ENCODE measurements at places on chromosomes 12 and 14. TPM values are rescaled to one million over a fixed set of nuclear protein-coding genes. Genes with fewer than 3 reads are reported as not detected.

The TAS2R8 gene
- polyA plus RNA-seq: not detected

The NOPCHAP1 gene
- 6.1 TPM for polyA plus RNA-seq

The KICS2 gene
- 3.3 TPM for polyA plus RNA-seq

The LETMD1 gene
- polyA plus RNA-seq: 57.1 TPM

The TAS2R14 gene
- polyA plus RNA-seq: 1.3 TPM

The A2M gene
- 171 TPM for polyA plus RNA-seq

The HOXC9 gene
- 1.2 TPM for polyA plus RNA-seq

The CD163 gene
- not detected for polyA plus RNA-seq

The CMA1 gene
- polyA plus RNA-seq: not detected

The ALKBH2 gene
- 23.3 TPM for polyA plus RNA-seq

DNA sequence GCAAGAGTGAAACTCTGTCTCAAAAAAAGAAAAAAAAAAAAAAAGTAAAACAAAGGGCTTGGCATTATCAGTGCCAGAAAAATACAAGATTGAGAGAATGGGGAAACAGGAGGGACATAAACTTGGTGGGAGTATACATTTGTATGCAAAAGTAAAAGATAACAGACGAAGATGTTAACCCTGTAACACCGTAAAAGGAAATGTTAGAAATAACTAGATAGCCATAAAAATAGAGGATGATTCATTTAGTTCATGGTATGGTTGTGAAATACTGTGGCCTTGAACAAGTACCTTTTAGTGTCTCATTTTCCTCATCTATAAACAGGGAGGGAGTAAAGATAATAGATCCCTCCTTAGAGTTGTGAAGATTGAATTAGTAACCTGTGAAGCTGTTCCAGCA, 33.3 kb downstream of the ATP2A2 start:
- peak; percentile 44 for DNase-seq

DNA sequence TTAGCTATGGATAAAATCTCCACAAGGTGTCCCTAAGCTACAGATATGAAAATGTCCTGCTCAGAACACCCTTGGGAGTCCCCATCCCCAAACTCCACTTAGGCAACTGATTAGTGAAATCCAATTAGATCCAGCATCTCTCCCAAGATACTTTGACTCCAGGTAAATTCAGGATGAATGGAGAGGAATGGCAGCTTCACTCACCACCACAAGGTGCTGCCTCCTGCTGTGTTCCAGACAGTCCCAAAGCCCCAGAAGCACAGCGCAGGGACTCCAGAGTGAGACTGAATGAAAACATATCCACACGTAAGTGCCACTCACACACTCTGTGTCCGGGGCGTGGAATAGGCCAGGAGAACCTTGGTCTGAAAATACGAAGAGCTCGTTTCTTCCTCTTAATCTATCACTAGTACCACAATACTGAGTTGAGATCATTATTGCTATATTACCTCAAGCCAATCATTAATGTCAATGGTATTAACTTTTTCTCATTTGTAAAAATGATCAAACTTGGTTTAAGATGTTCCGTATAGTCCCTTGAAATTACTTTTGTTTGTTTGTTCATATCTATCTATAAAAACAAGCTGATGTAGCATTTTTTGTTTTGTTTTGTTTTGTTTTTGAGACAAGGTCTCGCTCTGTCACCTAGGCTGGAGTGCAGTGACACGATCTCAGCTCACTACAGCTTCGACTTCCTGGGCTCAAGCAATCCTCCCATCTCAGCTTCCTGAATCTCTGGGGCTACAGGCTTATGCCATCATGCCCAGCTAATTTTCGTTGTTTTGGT, 70.0 kb upstream of the BICD1 start:
- DNase-seq: no peak

DNA sequence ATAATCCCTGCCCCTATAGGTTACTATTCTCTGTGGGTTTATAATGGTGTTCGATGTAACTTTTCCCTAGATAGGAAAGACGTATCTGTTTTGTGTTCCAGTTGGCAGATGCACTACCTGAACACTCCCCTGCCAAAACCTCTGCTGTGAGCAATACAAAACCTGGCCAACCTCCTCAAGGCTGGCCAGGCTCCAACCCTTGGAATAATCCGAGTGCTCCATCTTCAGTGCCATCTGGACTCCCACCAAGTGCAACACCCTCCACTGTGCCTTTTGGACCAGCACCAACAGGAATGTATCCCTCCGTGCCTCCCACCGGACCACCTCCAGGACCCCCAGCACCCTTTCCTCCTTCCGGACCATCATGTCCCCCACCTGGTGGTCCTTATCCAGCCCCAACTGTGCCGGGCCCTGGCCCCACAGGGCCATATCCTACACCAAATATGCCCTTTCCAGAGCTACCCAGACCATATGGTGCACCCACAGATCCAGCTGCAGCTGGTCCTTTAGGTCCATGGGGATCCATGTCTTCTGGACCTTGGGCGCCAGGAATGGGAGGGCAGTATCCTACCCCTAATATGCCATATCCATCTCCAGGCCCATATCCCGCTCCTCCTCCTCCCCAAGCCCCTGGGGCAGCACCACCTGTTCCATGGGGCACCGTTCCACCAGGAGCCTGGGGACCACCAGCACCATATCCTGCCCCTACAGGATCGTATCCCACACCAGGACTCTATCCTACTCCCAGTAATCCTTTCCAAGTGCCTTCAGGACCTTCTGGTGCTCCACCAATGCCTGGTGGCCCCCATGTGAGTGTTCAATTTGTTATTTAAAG, 11.3 kb downstream of the MAPK1IP1L start:
- DNase-seq: no peak

DNA sequence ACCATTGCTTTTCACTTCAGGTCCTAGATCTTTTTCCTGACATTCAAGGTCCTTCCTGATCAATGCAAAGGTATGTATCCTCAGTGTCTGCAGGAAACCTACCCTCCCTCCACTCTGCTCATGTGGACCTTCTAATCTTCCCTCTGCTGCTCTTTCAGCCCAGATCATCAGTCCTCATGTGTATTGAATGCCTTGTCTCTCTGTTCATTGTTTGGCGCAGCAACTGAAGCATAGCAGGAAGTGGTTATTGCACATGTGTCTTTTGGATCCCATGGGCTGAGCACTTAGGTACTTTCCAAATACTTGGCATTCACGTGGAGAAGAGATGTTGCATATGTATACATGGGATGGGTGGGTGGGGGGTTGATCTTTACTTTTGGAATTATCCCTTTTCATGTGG, 4.3 kb upstream of the NIN start:
- no peak for DNase-seq

GRCh38 chr12:101995684-101996083, 66.1 kb downstream of the WASHC3 start:
- no peak for DNase-seq

- no peak for DNase-seq
These were observed 51.9 kb downstream of the MAP1LC3B2 start for GRCh38 chr12:116610971-116611541.

DNA sequence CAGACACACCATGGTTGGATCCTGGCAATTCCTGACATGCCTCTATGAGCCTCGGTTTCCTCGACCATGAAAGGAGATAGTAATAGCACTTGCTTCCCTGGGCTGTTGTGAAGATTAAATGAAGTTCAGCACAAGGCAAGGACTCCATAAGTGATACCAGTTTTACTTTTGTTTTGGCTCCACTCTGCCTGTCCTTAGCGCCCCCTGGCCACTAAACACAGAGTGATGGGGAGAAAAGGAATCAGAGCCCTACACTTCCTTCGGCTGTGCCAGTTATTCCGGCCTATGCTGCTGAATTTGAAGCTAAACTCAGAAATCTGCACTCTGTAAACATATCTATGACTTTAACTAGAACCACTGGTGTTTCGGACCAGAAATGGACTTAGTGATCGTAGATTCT, 173.8 kb downstream of the C12orf75 start:
- no peak for DNase-seq

DNA sequence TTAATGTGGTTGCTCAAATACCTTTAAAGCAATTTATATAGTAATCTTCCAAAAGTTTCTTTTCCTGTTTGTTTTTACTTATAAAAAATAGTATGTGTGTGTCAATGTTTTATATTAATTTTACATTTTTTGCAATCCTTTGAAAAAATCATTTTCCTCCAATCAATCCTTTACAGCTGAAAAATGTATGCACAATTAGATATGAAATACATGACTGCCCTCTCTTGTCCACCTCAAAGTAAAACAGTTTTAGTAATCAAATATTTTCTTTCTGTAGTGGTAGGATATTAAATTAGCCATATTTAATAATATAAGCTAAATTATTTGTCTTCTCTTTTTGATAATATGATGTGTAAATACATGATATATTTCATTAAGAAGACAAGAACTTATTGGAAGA, 269.9 kb downstream of the ADAMTS20 start:
- DNase-seq: no peak

- no peak for DNase-seq
These were observed 266.9 kb downstream of the PPFIA2 start for GRCh38 chr12:81492131-81492720.

DNA sequence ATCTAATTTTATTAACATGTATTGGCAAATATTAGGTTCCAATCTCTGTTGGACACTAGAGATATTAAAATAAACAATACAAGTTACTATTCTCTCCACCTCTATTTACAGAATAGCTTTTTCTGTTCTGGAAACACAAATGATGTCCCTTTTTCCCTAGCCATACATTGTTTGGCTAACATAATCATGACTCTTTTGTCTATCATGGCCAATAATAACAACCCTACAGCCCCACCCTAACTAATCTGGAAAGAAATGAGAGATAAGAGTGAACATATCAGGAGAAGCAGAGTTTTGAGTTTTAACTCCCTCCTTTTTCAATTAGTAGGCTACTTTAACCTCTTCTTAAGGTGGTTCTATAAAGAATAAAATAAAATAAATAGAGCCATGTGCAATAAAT, 40.2 kb downstream of the RASSF9 start:
- no peak for DNase-seq

GRCh38 chr14:27739657-27740156, 1026.9 kb upstream of the FOXG1 start:
- no peak for DNase-seq

DNA sequence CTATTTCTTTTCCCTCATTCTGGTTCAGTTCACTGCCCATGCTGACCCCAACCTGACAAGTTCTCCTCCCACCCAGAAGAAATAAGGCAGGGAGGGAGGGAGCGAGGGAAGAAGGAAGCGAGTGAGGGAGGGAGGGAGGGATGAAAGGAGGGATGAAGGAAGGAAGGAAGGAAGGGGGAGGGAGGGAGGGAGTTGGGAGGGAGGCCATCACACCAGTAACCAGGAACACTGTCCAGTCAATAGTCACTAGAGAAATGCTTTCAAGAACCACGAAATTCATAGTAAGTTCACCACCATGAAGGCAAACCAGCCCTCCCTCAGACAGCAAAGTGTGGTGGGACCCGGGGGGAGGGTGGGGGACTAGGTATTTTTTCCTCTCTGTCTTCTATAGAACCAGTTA, 142.4 kb downstream of the ESRRB start:
- no peak for DNase-seq

GRCh38 chr14:72753044-72753710, 140.7 kb downstream of the DPF3 start:
- DNase-seq: no peak

DNA sequence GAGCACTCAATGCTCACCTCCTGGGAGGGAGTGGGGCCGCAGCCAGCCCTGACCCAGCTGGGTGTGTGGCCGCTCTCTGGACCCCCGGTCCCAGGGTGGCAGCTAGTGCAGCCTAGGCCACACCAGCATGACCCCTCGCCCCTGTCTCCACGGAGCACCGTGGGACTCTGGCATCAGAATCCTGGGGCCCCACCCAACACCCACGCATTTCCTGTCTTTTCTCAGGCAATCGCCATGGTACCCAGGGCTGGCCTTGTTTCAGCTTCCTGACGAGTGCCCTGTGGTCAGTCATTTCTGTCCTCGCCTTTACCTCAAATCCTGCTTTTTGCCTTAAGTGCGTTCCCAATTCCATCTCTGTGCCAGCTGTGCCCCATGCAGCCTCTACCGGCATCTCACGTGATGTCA, 15.9 kb downstream of the PACS2 start:
- no peak for DNase-seq

DNA sequence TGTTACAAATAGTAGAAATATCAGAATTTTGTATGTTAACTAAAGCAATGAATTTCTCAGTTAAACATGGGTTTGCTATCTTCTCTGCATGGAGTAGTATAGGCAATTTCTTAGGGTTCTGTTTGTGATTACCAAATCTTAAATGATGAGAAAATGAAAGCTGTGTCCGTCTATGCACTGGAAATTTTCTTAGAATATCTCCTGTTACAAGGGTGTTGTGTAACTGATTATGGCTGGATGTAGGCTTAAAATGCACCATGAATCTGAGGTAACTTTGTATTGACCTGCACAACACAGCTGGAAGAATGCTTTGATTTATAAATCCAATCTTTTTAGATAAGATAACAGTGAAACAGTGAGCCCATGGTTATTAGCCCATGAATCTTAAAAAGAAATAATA, 17.8 kb downstream of the TRIP11 start:
- DNase-seq: no peak

DNA sequence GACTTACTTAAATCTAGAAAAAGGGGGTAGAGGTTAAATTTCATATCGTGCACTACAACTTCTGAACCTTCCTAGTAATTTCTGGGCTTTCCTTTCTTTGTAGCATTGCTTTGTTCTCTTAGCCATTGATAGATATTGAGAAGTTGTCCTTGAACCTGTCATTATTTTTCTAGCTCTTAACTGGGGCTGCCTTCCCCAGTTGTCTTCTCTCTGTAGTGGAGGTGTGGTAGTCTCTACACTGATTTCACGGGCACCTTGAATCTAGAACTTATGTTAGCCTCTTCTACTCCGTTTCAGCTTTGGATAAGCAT, 504.0 kb downstream of the PCNX1 start:
- no peak for DNase-seq

DNA sequence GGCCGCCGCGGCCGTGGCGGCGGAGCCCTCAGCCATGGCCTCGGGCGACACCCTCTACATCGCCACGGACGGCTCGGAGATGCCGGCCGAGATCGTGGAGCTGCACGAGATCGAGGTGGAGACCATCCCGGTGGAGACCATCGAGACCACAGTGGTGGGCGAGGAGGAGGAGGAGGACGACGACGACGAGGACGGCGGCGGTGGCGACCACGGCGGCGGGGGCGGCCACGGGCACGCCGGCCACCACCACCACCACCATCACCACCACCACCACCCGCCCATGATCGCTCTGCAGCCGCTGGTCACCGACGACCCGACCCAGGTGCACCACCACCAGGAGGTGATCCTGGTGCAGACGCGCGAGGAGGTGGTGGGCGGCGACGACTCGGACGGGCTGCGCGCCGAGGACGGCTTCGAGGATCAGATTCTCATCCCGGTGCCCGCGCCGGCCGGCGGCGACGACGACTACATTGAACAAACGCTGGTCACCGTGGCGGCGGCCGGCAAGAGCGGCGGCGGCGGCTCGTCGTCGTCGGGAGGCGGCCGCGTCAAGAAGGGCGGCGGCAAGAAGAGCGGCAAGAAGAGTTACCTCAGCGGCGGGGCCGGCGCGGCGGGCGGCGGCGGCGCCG, 381 bp downstream of the YY1 start:
- DNase-seq: no peak

DNA sequence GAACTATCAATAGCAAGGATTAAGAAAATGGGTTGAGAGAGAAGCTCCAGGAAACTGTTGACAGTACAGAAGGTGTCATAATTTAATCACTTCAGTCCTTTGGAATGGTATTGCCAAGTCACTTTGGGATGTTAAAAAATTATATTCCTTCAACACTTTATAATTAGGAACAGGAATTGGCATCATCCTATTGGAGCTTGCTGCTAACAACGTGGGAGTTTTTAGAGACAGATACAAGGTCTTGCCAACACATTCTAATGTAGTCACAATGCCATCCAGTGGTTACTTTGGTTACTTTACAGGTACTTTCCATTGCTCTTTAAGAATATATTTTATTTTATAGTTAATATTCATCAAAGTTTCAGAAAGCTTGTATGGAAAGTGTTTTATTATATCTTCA, 310.1 kb downstream of the SYT1 start:
- DNase-seq: peak; percentile 9

All from BJ (cell line).